HFFc6 (cell line): ENCODE measurements at places on chromosomes 4 and X. TPM values are rescaled to one million over a fixed set of nuclear protein-coding genes. Genes with fewer than 3 reads are reported as not detected.

DNA sequence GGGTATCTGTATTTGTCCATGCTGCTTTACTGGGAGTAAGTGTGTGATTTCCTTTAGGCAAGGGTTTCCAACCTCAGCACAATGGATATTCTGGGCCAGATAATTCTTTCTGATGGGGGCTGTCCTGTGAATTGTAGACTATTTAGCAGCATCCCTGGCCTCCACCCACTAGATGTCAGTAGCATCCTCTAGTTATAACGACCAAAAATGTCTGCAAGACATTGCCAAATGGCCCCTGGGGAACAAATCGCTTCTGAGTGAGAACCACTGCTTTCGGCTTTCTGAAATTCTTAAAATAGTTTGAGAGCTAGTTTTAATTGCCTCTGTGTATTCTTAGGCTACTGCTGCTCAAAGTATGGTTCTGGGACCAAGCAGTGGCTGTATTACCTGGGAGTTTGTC lies 81.2 kb upstream of the GPM6B start:
- no peaks in the 10 kb centered on the region for H3K4me1 ChIP-seq
- H3K27ac ChIP-seq, result no peak overlapping the region
- H3K36me3 ChIP-seq, result no peaks in the 10 kb centered on the region
- DNase-seq, result peak; percentile 9
- no peaks in the 10 kb centered on the region for H3K27me3 ChIP-seq

- H3K36me3 ChIP-seq, result no peaks in the 10 kb centered on the region
- no peaks in the 10 kb centered on the region; the same call in 1 of the 2 replicates for H3K27me3 ChIP-seq
- H3K4me3 ChIP-seq, result no peak overlapping the region
Observed at GRCh38 chr4:84167564-84167963, 331.5 kb downstream of the NKX6-1 start.

- H3K4me3 ChIP-seq, result no peak overlapping the region
- peaks cover 3% of the 10 kb centered on the region for H3K27me3 ChIP-seq
- H3K36me3 ChIP-seq, result peaks cover 69% of the 10 kb centered on the region
- peaks cover 60% of the 10 kb centered on the region for H3K4me1 ChIP-seq
- H3K27ac ChIP-seq, result no peak overlapping the region
Observed at GRCh38 chr4:128866691-128867090, 57.2 kb downstream of the JADE1 start.

DNA sequence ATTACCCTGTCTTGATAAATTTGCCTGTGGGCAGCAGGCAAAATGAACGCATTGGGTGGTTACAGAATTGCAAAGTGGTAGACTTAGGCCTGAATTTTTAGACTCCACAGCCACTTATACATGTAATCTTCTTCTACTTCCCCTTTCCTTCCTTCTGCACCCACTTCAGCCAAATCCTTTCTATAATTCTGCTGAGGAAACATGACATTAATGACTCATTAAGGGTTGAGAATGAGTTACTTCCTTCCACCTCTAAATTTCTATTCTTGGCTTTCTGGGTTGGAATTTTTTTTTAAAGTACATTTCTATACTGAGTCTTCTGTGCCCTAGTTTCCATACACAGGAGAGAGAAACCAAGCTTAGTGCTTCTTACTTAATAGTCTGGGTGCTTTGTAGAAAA lies 10.1 kb downstream of the PAPSS1 start:
- DNase-seq, result no peak
- peak overlapping the region; percentile 65 for H3K27ac ChIP-seq
- no peak overlapping the region; the same call in 1 of the 2 replicates for H3K4me3 ChIP-seq
- H3K4me1 ChIP-seq, result peaks cover 42% of the 10 kb centered on the region
- no peaks in the 10 kb centered on the region for H3K27me3 ChIP-seq

DNA sequence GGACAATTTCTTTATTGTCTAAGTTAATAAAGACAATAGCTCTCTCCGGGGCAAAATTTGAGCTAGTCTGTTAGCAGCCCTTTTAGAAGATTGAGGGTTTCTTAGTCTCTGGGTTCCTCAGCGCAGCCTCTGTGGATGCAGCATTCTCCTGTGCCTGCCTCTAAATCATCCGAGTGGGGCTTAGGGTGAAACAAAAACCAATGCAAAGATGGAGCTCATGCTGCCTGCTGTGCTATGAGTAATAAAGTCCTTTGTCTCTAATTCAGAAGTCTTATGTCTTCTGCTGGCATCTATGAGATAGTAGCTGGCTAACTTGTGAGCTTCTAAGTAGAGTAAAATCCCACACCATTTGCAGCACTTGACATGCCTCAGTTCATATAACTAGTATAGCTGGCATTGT lies 67.9 kb downstream of the ANKRD50 start:
- peaks cover 2% of the 10 kb centered on the region; the same call in 1 of the 2 replicates for H3K27me3 ChIP-seq
- no peaks in the 10 kb centered on the region for H3K36me3 ChIP-seq
- no peak for DNase-seq
- H3K27ac ChIP-seq, result no peak overlapping the region
- H3K4me1 ChIP-seq, result peaks cover 60% of the 10 kb centered on the region
- no peak overlapping the region for H3K4me3 ChIP-seq

DNA sequence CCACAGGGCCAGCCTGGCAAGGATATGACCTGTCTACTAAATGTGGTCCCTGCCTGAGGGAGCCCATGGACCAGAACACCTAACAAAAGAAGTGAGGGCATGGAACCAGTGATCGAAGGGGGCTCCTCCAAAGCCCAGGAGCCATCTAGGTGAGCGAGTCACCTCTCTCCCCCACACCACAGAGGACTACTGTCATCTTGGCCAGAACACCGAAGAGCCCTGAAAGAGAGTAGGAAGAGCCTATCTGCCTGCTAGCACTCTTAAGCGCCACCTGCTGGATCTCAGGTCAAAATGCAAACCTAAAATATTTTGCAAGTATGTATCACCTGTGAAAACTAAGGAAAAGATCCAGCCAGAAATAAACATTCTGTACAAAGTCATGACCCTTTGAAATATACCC lies 137.9 kb upstream of the ZXDB start:
- H3K36me3 ChIP-seq, result no peaks in the 10 kb centered on the region
- H3K4me1 ChIP-seq, result no peaks in the 10 kb centered on the region
- DNase-seq, result no peak
- no peak overlapping the region for H3K27ac ChIP-seq
- H3K27me3 ChIP-seq, result no peaks in the 10 kb centered on the region

DNA sequence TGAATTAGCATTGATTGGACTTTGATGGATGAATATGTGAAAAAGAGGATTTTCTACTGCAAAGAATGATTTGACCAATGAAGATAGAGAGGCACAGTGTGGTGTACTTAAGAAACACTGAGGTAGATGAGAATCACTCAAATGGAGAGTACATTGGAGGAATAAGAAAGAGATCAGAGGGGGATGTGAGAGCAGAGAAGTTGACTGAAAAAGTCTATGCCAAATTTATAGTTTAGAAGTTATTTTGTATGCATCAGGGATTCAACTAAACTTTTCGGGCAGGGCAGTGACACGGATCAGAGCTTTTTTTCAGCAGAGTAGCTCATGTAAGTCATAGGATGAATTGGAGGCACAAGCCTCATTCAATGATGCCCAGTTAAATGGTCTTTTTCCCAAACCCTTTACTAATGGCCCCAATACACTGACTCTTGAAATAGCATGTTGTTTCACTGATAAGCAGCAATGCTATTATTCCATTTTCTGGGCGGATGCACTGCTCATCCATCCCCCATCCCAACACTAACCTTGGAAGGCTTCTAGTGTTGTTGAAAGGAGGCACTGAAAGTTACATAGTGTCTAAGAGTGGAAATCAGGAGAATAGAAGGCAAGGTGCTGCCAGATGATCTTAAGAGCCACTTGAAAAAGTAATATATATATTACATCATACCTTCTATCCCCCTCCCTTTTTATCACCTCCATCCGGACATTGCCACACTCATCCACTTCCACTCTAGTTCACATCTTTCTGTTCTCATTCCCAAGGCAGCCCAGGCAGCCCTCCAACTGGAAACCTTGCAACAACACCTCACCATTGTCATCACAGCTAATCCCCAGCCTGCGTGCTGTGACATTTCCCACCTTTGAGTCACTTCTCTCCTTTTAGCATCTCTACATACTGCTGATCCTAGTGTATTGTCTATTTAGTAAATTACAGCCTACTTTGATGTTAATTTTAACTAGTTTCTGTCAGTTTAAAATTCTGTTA lies 46.1 kb downstream of the ARHGAP24 start:
- H3K27me3 ChIP-seq, result no peaks in the 10 kb centered on the region
- no peaks in the 10 kb centered on the region; the same call in 1 of the 2 replicates for H3K36me3 ChIP-seq
- no peak overlapping the region for H3K4me3 ChIP-seq
- no peak overlapping the region for H3K27ac ChIP-seq

DNA sequence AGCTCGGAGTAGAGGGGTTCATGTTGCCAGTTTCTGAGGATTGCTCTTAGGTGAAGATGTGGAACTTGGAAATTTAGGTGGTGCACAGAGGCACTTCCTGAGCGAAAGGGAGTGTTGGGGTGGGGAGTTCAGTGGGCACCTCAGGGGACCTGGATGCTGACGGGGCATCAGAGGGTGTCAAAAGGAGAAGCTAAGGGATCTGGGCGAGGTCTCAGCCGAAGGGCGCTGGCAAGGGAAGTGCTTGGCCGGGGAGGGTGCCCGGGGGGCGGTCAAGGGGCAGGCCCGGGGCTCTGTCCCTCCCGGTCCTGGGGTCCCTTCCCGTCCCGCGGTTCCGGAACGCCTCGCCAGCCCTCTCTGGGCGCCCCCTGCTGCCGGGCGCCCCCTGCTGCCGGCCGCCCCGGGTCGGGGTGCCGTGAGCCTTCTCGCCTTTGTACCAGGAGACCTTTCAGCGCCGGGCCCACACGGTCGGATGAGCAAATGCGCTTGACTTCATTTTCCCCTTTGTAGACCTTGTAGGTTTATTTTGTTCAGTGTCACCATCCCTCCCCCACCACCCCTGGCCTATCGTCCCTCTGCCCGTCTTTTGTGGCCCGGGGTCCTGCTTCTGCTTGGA lies 3.0 kb upstream of the PHOX2B start:
- peak overlapping the region; percentile 29; the same call in 1 of the 2 replicates for H3K4me3 ChIP-seq
- H3K27ac ChIP-seq, result no peak overlapping the region
- no peak for DNase-seq

- no peak for DNase-seq
- no peak overlapping the region for H3K4me3 ChIP-seq
- peaks cover 8% of the 10 kb centered on the region for H3K4me1 ChIP-seq
- H3K27ac ChIP-seq, result no peak overlapping the region
- peaks cover 4% of the 10 kb centered on the region; the same call in 1 of the 2 replicates for H3K36me3 ChIP-seq
Observed at GRCh38 chrX:23980011-23980441, 47.0 kb downstream of the KLHL15 start.

DNA sequence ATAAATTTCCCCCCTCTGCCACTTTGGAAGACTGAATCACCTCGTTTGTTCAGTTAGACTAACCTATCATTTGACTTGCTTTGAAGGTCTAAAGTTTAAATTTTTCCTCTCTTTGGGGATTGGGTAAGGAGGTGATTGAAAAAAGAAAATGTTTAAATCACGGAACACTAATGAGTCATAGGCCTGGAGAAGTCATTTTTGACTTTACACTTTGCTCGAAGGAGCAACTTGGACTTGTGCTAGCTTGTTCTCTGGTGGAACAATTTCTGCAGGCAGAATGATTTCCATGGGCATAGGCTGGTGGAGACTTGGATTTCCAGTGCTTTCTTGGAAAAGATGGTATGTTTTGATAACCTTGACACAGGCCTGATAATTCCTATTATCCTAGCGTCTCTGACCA lies 10.5 kb upstream of the GLUD2 start:
- H3K36me3 ChIP-seq, result no peaks in the 10 kb centered on the region
- no peak overlapping the region for H3K27ac ChIP-seq
- H3K27me3 ChIP-seq, result no peaks in the 10 kb centered on the region
- no peak for DNase-seq
- no peak overlapping the region for H3K4me3 ChIP-seq

DNA sequence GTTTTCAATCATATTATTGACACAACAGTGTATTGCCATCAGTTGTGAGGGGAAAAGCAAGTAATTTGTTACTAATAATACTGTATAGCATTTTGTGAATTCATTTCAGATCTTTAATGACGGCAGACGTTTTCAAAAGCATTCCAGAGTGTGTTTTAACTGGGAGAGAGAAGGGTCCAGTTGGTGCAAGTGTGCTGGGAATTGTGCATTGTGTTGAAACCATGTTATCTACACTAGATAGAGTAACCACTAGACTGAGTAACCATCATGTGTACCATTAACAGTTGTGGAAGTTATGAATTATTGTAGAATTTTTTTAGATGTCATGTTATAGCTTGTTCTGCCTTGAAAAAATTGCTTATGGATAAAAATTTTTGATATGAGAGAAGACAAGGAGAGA lies 104.5 kb upstream of the VEGFC start:
- no peak overlapping the region for H3K4me3 ChIP-seq
- H3K4me1 ChIP-seq, result peaks cover 73% of the 10 kb centered on the region
- peaks cover 12% of the 10 kb centered on the region; the same call in 1 of the 2 replicates for H3K36me3 ChIP-seq
- no peaks in the 10 kb centered on the region for H3K27me3 ChIP-seq

GRCh38 chr4:8037150-8037769 lies 97.6 kb upstream of the AFAP1 start:
- H3K27ac ChIP-seq, result no peak overlapping the region
- H3K4me1 ChIP-seq, result peaks cover 13% of the 10 kb centered on the region
- H3K36me3 ChIP-seq, result no peaks in the 10 kb centered on the region
- H3K27me3 ChIP-seq, result peaks cover 33% of the 10 kb centered on the region

GRCh38 chr4:72006586-72006985 lies 25.2 kb upstream of the NPFFR2 start:
- H3K27me3 ChIP-seq, result no peaks in the 10 kb centered on the region
- no peaks in the 10 kb centered on the region for H3K4me1 ChIP-seq
- H3K4me3 ChIP-seq, result no peak overlapping the region
- no peak overlapping the region for H3K27ac ChIP-seq
- DNase-seq, result peak; percentile 9

- no peak overlapping the region for H3K4me3 ChIP-seq
- peaks cover 15% of the 10 kb centered on the region for H3K36me3 ChIP-seq
- H3K4me1 ChIP-seq, result no peaks in the 10 kb centered on the region
- peaks cover 18% of the 10 kb centered on the region for H3K27me3 ChIP-seq
- no peak overlapping the region for H3K27ac ChIP-seq
- DNase-seq, result no peak
Observed at GRCh38 chr4:1591107-1591506, 93.0 kb downstream of the FAM53A start.

- H3K4me1 ChIP-seq, result no peaks in the 10 kb centered on the region
- no peaks in the 10 kb centered on the region for H3K27me3 ChIP-seq
- no peaks in the 10 kb centered on the region for H3K36me3 ChIP-seq
- no peak for DNase-seq
Observed at GRCh38 chrX:114162068-114162735, 421.7 kb upstream of the HTR2C start.

GRCh38 chr4:173246719-173247118 lies 78.1 kb downstream of the GALNT7 start:
- no peak for DNase-seq
- H3K27me3 ChIP-seq, result peaks cover 25% of the 10 kb centered on the region
- no peak overlapping the region for H3K27ac ChIP-seq
- H3K36me3 ChIP-seq, result no peaks in the 10 kb centered on the region
- H3K4me3 ChIP-seq, result no peak overlapping the region

- H3K4me3 ChIP-seq, result no peak overlapping the region
- peaks cover 43% of the 10 kb centered on the region for H3K4me1 ChIP-seq
- H3K36me3 ChIP-seq, result no peaks in the 10 kb centered on the region
- no peak overlapping the region for H3K27ac ChIP-seq
- H3K27me3 ChIP-seq, result no peaks in the 10 kb centered on the region
- DNase-seq, result no peak
Observed at GRCh38 chr4:48640699-48641098, 139.4 kb downstream of the FRYL start.

Gene MGARP
- total RNA-seq, result 11.6 to 41.5 TPM (median 21.7 TPM) in 3 replicates

Gene STATH
- total RNA-seq, result not detected in 2 replicates
